Body of pancreas (tissue), 4 donors: ENCODE measurements at places on chromosomes 16 and 17.

GRCh38 chr16:4362476-4363135 lies 9.0 kb upstream of the VASN start:
- DNase-seq, result no peak
- H3K36me3 ChIP-seq, result no peaks in the 10 kb centered on the region
- no peaks in the 10 kb centered on the region for H3K27me3 ChIP-seq
- H3K27ac ChIP-seq, result no peak overlapping the region

GRCh38 chr16:3793161-3793576 lies 75.8 kb upstream of the TRAP1 start:
- H3K27me3 ChIP-seq, result no peaks in the 10 kb centered on the region
- H3K4me1 ChIP-seq, result peaks cover 13% of the 10 kb centered on the region
- no peaks in the 10 kb centered on the region for H3K36me3 ChIP-seq
- no peak overlapping the region for H3K27ac ChIP-seq
- DNase-seq, result no peak
- H3K4me3 ChIP-seq, result no peak overlapping the region

DNA sequence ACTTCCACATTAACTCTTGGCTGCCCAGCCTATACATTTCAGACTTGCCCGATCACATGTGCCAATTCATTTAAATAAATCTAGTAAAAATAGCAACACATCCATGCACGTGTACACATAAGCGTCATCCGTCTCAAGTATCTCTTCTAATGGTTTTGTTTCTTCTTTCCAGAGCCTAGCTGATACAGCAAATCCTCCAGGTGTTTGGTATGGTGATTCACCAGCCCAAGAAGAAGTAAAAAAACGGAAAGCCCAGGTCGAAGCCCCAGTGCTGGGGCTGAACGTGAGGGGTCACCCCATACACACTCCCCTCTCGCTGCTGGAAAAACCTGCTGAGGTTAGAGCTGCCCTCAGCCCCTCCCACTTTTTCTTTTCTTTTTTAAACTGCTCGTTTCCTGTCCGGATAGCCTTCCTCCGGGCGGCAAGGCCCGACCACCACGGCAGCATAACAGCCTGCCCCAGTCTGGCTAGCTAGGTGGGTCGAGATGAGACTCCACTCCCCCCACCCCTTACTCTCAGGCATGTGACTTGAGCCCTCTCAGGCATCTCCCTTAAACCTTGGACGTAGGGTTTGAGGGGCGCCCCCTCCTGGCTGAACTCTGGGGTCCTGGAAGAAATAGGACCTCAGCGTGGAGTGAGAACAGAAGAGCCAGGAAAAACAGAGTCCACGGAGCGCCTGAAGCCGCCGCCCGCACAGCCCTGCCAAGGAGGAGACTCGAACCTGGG lies 13.9 kb upstream of the OR1F1 start:
- H3K27ac ChIP-seq, result no peak overlapping the region
- DNase-seq, result no peak
- H3K27me3 ChIP-seq, result peaks cover 4% of the 10 kb centered on the region
- H3K4me1 ChIP-seq, result peaks cover 16% of the 10 kb centered on the region
- no peak overlapping the region for H3K4me3 ChIP-seq
- H3K36me3 ChIP-seq, result no peaks in the 10 kb centered on the region

- no peak overlapping the region for H3K27ac ChIP-seq
- H3K27me3 ChIP-seq, result no peaks in the 10 kb centered on the region
- no peaks in the 10 kb centered on the region for H3K36me3 ChIP-seq
Observed at GRCh38 chr16:10965440-10966061, 21.2 kb downstream of the CLEC16A start.

- no peak for DNase-seq
- H3K4me1 ChIP-seq, result no peaks in the 10 kb centered on the region
- no peaks in the 10 kb centered on the region for H3K27me3 ChIP-seq
- H3K36me3 ChIP-seq, result no peaks in the 10 kb centered on the region
- no peak overlapping the region for H3K27ac ChIP-seq
- no peak overlapping the region for H3K4me3 ChIP-seq
Observed at GRCh38 chr17:65712383-65713267, 151.2 kb upstream of the AXIN2 start.

DNA sequence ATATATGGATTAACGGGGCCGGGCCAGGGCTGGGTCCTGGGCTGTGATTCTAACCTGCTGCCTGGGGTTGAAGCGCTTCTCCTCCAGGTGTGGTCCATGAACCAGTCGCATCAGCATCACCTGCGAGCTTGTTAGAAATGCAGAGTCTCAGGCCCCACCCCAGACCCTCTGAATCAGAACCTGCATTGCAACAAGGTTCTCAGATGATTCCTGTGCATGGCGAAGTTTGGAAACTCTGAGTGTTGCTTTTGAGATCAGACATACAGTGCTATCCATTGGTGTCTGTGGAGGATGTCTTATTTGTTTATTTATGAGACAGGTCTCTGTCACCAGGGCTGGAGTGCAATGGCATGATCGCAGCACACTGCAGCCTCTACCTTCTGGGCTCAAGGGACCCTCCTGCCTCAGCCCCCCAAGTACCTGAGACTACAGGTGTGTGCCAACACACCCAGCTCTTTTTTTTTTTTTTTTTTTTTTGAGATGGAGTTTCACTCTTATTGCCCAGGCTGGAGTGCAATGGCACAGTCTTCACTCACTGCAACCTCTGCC lies 99.8 kb downstream of the PITPNC1 start:
- H3K4me3 ChIP-seq, result no peak overlapping the region
- no peaks in the 10 kb centered on the region for H3K36me3 ChIP-seq
- no peak for DNase-seq
- H3K4me1 ChIP-seq, result peaks cover 15% of the 10 kb centered on the region
- H3K27me3 ChIP-seq, result no peaks in the 10 kb centered on the region

DNA sequence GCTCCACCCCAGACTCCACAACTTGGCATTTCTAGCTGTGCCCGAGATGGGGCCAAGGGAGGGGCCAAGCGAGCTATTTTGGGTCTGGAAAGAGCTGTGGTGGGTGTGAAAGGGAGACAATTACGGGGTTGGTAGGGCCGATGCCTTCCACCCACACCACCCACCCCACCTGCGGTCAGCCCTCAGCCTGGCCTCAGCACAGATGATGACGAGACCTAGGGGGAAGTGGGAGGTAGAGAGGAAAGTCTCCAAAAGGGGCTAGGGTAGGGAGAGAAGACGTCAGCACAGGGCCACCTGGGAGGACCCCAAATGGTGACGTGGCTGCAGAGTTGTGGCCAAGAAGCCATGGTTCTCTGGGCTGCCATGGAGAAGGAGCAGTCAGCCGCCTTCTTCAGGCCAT lies 83.1 kb downstream of the SDK2 start:
- H3K36me3 ChIP-seq, result no peaks in the 10 kb centered on the region
- no peaks in the 10 kb centered on the region for H3K27me3 ChIP-seq
- DNase-seq, result no peak
- H3K4me1 ChIP-seq, result no peaks in the 10 kb centered on the region

- no peak overlapping the region for H3K4me3 ChIP-seq
- H3K36me3 ChIP-seq, result no peaks in the 10 kb centered on the region
- no peaks in the 10 kb centered on the region for H3K4me1 ChIP-seq
- no peak overlapping the region for H3K27ac ChIP-seq
- H3K27me3 ChIP-seq, result no peaks in the 10 kb centered on the region
Observed at GRCh38 chr17:10144982-10145381, 53.4 kb downstream of the GAS7 start.

GRCh38 chr16:86577314-86577971 lies 906 bp upstream of the FOXL1 start:
- no peaks in the 10 kb centered on the region for H3K36me3 ChIP-seq
- no peak overlapping the region for H3K27ac ChIP-seq
- H3K4me1 ChIP-seq, result peaks cover 24% of the 10 kb centered on the region
- no peak overlapping the region for H3K4me3 ChIP-seq
- no peak for DNase-seq

DNA sequence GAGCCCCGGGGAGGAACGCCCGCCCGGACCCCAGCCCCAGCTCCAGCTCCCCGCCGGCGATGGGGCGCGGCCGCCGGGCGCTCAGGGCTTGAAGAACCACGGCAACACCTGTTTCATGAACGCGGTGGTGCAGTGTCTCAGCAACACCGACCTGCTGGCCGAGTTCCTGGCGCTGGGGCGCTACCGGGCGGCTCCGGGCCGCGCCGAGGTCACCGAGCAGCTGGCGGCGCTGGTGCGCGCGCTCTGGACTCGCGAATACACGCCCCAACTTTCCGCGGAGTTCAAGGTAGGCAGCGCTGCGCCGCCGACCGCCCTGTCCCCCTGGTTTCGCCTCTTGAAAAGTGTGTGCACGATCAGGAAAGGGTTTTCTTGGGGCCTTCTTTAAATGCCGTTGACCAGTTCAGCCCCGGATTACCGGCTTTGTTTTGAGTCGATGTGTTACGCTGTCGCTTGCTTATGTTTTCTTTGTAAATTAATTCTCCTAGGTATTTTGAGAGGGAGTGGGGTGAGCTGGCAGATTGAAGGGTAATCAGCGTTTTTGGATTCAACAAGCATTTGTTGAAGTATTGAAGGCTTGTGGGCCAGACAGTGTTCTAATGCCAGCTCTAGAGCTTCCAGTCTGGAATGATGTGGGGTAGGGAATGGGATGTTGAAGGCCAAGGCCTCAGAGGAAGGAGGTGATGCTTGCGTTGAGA lies 681 bp downstream of the USP43 start:
- no peaks in the 10 kb centered on the region for H3K36me3 ChIP-seq
- DNase-seq, result peak; percentile 79
- peak overlapping the region; percentile 63 for H3K4me3 ChIP-seq
- peak overlapping the region; percentile 89 for H3K27ac ChIP-seq
- H3K4me1 ChIP-seq, result peaks cover 29% of the 10 kb centered on the region
- H3K27me3 ChIP-seq, result no peaks in the 10 kb centered on the region

DNA sequence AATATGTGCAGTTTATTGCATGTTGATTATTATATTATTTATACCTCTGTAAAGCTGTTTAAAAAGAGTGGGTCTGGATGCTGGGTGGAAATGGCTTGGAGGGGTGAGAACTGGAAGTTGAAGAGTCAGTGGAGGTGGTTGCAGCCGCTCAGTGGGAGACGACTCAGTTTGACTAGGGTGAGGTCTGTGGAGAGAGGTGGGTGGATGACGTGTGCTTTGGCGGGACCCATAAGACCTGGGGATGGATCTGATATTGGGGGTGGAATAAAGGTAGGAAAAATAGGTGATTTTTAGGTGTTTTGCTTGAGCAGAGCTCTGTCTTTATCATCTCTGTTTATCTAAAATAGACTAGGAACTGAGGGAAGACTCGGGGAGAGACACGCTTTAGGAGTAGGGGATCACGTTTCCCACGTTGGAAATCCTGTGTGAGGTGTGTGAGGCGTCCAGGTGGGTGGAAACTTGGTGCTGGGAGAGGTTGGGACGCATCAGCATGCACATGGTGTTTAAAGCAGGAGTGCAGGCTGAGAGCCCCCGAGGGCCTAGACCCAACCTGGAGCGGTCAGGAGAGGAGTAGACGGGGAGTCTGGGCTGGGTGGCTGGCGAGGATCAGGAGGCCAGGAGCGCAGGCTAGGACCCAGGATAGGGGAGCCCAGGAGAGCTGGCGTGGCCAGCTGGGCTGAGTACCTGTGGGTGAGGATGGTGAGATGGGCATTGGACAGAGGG lies 17.2 kb downstream of the NT5M start:
- no peaks in the 10 kb centered on the region for H3K36me3 ChIP-seq
- H3K27me3 ChIP-seq, result no peaks in the 10 kb centered on the region
- no peak overlapping the region for H3K27ac ChIP-seq
- DNase-seq, result no peak

DNA sequence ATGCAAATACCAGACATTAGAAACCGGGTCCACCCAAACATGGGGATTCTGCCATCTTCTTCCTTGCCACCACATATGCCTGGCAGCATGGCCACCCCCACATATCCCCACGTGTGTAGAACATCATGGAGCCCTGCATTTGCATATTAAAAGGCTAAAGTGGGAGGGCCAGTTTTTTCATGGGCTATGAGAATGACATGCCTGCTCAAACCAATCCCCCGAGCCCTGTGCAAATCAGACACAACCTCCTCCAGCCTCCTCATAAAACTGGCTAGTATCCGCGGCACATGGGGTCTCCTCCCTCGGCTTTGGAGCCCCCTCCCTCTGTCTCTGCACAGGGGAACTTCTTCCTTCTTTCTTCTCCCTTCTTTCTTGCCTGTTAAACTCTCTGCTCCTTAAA lies 174.9 kb upstream of the WSCD1 start:
- H3K27ac ChIP-seq, result no peak overlapping the region
- H3K4me3 ChIP-seq, result no peak overlapping the region
- no peaks in the 10 kb centered on the region for H3K36me3 ChIP-seq
- no peak for DNase-seq

- peak; percentile 8 for DNase-seq
- no peaks in the 10 kb centered on the region for H3K36me3 ChIP-seq
- no peak overlapping the region for H3K27ac ChIP-seq
- no peaks in the 10 kb centered on the region for H3K27me3 ChIP-seq
Observed at GRCh38 chr17:21678393-21679081, 13.8 kb upstream of the KCNJ18 start.

DNA sequence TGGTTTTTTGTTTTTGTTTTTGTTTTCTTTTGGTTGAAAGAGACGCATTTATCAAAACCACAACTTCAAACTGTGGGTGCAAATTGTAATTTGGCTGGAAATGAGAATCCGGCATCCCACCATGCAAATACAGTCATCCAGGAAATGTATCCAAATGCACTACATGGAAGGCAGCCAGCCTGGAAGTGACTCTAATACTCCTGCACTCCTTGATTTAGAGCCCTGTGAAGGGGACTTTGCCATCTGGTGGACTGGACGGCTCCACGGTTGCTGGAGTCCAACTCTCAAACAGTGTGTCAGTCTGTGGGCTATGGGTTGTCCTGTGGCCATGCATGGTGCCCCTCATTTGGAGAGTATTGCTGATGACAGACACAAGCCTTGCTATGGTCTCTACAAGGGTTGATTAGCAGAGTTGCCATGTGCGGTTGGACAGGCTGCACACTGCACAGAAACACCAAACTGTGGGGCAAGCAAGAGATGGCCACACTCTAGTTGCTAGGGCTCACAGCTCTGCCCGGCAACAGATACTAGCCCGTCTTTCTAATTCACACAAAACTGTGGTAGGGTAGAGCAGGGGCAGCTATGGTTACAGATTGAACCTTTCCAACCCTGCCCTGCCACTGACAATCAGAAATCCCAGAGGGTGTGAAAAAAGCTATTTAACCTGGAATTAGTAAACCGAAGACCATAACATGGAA lies 62.4 kb downstream of the VAT1L start:
- no peak for DNase-seq
- no peaks in the 10 kb centered on the region for H3K36me3 ChIP-seq
- no peak overlapping the region for H3K27ac ChIP-seq
- no peak overlapping the region for H3K4me3 ChIP-seq
- H3K27me3 ChIP-seq, result no peaks in the 10 kb centered on the region
- H3K4me1 ChIP-seq, result no peaks in the 10 kb centered on the region

DNA sequence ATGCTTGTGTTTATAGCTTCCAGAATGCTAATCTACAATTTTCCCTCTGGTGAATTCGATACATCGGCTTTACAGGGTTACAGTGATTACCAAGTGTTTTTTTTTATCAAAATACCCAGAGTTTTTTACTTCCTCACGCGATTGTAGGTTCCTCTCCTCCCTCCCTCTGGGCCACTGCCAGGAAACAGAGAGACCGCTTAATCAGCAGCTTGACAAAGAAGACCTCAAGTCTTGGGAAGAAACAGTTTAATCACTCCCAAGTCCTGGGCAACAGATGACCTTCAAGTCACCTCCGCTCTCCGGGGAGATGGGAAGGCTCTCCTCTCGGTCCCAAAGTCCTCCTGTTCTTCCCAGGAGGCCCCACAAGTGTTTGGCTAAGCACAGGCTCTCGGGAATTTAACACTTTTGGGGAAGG lies 23.5 kb downstream of the SMTNL2 start:
- H3K4me1 ChIP-seq, result peaks cover 12% of the 10 kb centered on the region
- H3K4me3 ChIP-seq, result no peak overlapping the region
- DNase-seq, result peak; percentile 62
- no peaks in the 10 kb centered on the region for H3K36me3 ChIP-seq
- H3K27me3 ChIP-seq, result no peaks in the 10 kb centered on the region

- peaks cover 28% of the 10 kb centered on the region for H3K4me1 ChIP-seq
- H3K36me3 ChIP-seq, result no peaks in the 10 kb centered on the region
- peak overlapping the region; percentile 100 for H3K4me3 ChIP-seq
- H3K27me3 ChIP-seq, result no peaks in the 10 kb centered on the region
Observed at GRCh38 chr16:31508706-31509195, 560 bp upstream of the RUSF1 start.
